Frontal cortex (tissue), 4 donors: ENCODE measurements at places on chromosomes 2 and 18. TPM values are rescaled to one million over a fixed set of nuclear protein-coding genes. Genes with fewer than 3 reads are reported as not detected.

DNA sequence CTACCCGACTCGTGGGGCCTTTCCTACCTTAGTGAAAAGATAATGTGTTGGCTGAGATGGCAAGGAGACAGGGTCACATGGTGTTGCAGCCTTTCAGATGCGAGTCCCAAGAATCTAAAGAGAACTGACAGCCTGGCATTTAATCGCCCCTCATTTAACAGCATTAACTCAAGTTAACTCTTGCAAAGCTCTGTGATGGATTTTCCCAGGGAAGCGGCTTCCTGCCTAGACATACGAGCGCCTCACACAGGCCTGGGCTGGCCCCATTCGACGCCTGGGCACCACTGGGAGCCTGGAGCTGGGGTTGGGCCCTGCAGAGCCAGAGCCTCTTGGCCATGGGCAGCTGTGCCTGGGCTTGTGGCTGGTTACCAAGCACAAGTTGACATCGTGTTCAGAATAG, 140.8 kb downstream of the SEPTIN10 start:
- no peak for DNase-seq

DNA sequence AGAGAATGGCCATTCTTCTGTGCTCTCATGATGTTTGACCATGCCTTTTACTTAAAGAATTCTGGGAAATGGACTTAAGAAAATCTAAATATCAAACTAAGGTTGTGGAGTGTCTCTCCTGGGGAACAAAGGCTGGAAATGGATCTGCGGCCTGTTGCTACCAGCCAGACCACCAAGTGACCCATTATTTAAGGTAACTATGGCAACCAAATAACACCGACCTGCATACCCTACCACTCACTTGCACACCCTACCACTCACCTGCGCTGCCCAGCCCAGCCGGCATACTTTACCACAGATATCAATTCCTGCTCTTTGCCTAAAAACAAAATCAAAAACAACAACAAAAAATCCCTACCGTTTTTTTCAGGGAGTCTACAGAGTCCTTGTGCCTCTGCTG, 203.2 kb downstream of the NBAS start:
- no peak for DNase-seq

DNA sequence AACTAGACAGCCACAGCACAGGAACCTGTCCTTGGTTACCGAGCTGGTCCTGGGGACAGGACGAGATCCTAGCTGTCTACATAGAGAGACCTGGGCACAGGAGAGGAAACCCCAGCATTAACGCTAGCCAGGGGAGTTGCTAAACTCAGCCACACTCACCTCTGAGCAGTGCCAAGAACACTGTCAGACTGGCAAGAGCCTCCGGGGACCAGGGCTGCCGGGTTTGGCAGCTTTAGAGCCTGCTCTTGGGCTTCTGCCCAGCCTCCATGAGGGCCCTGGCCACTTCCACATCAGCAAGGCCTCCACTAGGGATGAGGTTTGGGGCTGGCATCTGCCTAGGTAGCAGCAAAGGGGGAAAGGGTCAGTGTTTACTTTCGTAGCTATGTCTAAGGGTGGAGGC, 6.7 kb downstream of the TMBIM1 start:
- DNase-seq: no peak

- no peak for DNase-seq
These were observed 182.2 kb downstream of the PPP1R1C start for GRCh38 chr2:182167882-182168281.

DNA sequence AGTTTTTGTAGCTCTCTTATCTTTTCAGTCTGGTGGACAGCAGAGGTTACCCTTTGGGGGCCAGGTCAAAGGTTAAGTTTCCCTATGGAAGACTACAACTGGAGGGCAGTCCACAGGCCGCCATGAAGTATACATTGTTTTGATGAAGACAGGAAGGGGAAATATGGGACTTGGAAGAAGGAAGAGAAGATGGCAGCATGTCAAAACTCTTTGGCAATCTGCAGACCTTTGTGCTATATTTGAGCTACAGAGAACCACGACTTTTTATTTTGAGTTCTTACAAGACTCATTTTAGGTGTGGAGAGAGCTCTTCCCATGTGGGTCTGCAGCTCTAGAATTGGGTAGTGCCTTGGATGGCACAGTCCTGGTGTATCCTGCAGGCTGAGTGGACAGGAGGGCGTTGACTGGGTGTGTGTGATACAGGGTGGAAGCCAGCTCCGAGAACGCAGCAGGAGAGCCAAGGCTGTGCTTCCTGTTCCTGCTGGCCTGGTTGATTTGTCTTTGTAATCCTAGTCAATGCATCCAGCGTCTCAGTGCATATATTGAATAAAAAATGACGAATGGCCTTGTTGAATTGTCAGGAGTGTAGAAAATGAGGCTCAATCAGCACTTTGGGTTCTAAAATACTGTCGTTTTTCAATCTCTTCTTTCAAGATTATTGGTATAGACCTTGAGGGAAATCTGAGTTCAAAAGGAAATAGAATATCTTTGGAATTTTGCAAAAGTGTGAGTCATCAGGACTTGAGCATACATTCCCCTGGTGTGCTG, 11.5 kb downstream of the ITGA6 start:
- no peak for DNase-seq

GRCh38 chr2:225415341-225415740, 15.8 kb downstream of the NYAP2 start:
- no peak for DNase-seq

DNA sequence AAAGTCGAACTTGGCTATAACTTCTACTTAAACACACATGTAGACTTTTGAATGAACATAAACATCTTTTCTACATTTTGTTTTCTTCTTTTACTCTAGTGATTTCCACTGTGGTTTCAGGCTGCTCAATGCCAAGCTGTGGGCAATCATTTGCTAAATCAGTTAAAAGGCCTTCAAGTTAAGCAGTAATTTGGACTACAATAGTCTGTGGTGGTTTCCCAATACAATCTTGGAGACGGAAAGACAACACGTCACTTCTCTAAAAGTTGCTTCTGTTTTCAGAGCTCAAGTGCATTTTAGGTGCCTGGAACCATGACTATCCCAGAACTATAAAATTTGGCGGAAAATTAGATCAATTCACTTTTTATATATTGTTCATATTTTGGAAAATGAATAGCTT, 69.4 kb downstream of the TXNL1 start:
- no peak for DNase-seq

GRCh38 chr2:147714582-147714981, 130.2 kb upstream of the ACVR2A start:
- no peak for DNase-seq

GRCh38 chr2:232838406-232838874, 31.6 kb upstream of the SNORC start:
- no peak for DNase-seq

- no peak for DNase-seq
These were observed 167.4 kb downstream of the NCK2 start for GRCh38 chr2:105912081-105912480.

DNA sequence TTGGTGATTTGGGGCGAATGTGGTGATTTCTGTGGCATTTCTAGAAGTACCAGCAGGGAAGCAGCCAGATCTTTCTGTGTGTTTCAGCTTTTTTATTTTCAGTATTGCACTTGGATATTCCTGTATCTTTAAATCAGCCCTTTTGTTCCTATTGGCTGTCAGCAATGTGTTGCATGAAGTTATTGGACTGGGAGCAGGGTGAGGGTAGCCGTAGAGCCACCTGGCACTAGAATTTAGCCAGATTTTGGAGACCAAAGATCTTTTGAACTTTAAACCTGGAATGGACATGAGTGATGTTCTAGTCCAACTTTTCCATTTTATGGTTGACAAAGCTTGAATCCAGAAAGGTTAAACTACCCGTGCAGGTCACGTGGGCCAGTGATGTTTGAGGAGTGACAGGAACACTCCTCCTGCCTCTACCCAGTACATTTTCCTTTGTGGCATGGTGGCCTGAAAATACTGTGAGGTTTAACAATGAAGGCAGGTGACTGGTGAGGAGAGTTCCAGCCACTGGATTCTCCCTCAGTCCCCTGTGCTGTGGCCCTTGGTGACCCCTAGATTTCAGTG, 122.3 kb downstream of the NEDD4L start:
- DNase-seq: no peak

DNA sequence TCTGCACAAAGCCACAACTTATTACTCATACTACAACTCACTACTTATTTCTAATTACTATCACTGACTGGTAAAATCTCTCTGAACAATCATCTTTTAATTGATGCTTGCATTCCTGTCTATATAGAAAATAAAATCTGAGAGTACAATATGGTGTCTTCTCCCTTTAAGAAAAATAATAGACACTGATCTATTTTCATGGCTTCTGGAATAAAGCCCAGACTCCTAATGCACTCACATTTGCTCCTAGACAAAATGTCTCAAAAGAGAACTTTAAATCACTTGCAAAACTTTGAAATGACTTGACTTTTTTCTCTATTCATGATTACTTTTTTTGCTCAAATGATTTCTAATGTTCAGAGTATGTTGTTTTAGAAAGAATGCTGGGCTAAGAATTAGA, 28.7 kb downstream of the ESCO1 start:
- DNase-seq: no peak

DNA sequence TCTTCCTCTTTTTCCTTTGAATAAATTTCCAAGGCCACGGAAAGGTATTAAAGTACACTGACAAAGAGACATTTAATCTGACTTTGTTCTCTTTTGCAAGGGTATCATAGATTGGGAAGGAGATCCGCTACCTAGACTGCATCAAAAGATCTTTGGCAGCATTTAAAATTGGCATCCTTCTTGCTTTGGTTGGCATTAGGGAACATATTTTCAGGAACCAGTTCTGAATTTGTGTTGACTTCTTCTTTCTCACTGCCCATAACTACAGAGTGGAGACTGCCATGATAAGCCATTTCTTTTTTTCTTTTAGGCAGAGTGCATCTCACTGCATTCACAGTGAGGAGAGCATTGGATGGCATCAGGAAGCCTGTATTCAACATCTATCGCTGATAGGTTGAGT, 83.4 kb downstream of the DOCK10 start:
- no peak for DNase-seq

- no peak for DNase-seq
These were observed 634 bp downstream of the MTIF2 start for GRCh38 chr2:55268288-55268906.

GRCh38 chr2:209307161-209308001, 116.5 kb upstream of the MAP2 start:
- no peak for DNase-seq

DNA sequence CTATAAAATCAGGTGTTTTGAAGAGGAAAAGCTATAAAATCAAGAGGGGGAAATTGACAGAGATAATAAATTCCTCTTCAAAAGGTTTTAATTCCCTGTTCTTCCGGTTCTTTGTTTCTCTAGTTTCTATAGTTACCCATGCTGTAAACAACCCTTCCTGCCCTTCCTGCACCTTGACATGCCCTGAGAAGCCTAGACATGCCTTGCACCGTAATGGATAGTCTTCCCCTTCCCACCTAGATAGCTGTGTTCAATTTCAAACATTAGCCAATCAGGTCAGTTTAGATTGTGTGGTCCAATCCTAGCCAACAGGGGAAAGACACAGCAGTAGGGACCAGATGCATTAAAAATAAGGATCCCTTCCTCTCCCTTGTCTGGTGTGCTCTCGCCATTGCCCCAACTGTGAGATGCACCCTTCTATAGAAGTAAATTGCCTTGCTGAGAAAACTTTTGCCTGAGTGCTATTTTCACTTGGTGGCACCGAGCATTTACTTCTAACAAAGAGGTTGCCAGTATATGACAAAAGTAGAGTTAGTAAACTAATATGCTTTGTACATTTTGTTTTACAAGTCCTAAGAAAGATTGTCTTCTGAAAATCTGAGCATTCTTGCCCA, 27.1 kb downstream of the SULT1C4 start:
- no peak for DNase-seq

DNA sequence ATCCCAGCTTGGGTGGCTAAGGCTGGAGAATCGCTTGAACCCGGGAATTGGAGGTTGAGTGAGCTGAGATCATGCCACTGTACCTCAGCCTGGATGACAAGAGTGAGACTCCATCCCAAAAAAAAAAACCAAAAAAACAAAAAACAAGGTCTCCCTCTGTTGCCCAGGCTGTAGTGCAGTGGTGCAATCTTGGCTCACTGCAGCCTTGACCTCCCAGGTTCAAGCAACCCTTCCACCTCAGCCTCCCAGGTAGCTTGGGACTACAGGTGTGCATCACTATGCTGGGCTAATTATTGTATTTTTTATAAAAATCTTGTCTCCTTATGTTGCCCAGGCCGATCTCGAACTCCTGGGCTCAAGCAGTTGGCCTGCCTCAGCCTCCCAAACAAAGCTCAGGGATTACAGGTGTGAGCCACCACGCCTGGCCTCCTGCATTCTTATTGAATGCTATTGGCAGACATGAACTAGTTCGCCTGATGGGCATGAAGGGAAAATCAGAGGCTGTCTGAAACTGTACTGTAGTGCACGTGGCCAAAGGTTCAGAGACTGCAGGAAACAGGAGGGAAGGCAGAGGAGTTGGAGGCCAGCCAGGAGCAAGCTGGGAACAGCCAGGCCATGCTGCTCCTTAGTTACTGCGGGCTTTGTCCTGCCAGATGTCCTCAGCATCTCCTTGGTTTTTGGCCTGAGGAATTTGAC, 16.0 kb upstream of the ASXL2 start:
- DNase-seq: no peak

GRCh38 chr18:48191494-48191893, 217.7 kb downstream of the ZBTB7C start:
- no peak for DNase-seq

DNA sequence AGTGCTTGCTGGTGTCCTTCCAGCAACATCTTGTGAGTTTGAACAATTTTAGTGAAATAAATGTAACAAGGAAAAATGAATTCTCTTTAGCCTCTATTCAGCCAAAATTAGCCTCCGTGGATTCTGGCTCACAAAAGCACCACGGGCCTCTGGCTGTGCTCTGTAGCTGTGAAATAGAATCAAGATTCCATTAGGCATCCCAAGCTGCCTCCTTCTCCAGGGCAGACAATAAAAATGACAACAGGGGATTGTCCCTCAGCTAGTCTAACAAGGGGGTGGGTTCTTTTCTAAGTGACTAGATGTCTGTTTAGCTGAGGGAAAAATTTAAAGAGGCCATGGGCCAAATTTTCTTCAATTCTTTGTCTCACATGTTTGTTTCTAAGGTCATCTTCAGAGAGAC, 254.7 kb upstream of the FIGN start:
- DNase-seq: no peak

DNA sequence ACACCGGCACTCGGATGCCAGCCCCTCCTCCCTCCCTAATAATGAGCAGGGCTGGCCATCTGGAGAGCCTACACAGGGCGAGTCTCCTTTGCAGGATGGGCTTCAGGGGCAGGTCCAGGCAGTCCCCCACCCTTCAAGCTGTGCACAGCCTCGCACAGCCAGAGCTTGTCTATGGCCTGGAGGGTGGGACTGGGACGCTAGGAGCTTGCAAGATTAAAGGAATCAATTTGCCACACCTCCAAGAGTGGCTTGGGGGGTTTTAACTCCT, 43.9 kb upstream of the OTOF start:
- no peak for DNase-seq

GRCh38 chr18:48933578-48934414, 17.0 kb downstream of the SMAD7 start:
- DNase-seq: no peak

GRCh38 chr2:11855064-11855760, 108.8 kb downstream of the LPIN1 start:
- DNase-seq: no peak

PROM2 gene
- 0.82 TPM for total RNA-seq

SAG gene
- 0.82 TPM for total RNA-seq

FNDC4 gene
- 45.7 TPM for total RNA-seq

SIX2 gene
- total RNA-seq: 0.41 TPM

DNAJC5G gene
- not detected for total RNA-seq

DNMT3A gene
- 71.3 TPM for total RNA-seq

SLC39A6 gene
- total RNA-seq: 231 TPM

EIF2B4 gene
- total RNA-seq: 16.7 TPM

CAPN14 gene
- total RNA-seq: 0.82 TPM

CDH19 gene
- under 0.01 TPM for total RNA-seq
